Stimulated activated CD4-positive, alpha-beta T cell treated with anti-CD3 and anti-CD28 coated beads, Interleukin-15, amount 100 ng/mL, for 1 hour (primary cell): ENCODE measurements at places on chromosomes 2 and 18.

- DNase-seq: no peak
These were observed 18.4 kb downstream of the SCN9A start for GRCh38 chr2:166357068-166357949.

GRCh38 chr2:18788592-18788991, 199.2 kb upstream of the NT5C1B start:
- no peak for DNase-seq

DNA sequence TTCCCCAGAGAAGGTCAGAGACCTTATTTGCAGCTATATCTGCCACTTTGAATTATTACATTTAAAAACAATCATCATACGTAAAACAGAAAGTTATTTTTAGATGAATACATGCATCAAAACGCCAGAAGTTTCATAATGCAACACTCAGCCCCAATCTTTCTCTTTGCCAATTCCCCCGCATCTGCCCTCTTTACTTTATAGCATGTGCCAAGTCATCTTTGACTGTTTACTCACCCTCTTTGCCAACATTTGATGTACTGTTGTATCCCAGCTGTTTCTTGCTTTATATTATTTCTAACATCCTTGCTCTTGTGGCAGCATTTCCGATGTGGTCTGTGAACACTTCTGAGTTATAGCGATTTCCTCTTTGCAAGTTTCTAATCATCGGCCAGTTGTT, 86.2 kb downstream of the CRIM1 start:
- DNase-seq: no peak

- no peak for DNase-seq
These were observed 15.1 kb upstream of the SUCLG1 start for GRCh38 chr2:84474176-84474575.

GRCh38 chr2:27280826-27281225, 1.4 kb upstream of the TRIM54 start:
- DNase-seq: no peak
